ENCODE measurements at places on chromosomes 4 and X. TPM values are rescaled to one million over a fixed set of nuclear protein-coding genes. Genes with fewer than 3 reads are reported as not detected.

NEIL3 gene
- total RNA-seq, result 14.6 TPM

NEUROG2 gene
- not detected for total RNA-seq

NOX1 gene
- total RNA-seq, result not detected

SASH3 gene
- total RNA-seq, result not detected

POU4F2 gene
- not detected for total RNA-seq

LEF1 gene
- 0.44 TPM for total RNA-seq

FHIP1A gene
- total RNA-seq, result 0.14 TPM

AWAT2 gene
- not detected for total RNA-seq

VCX3B gene
- not detected for total RNA-seq

ARSJ gene
- total RNA-seq, result 23.9 TPM

PCDH11X gene
- total RNA-seq, result not detected

NR3C2 gene
- total RNA-seq, result 2.6 TPM

CHRDL1 gene
- total RNA-seq, result not detected

GAGE12C gene
- not detected for total RNA-seq

RGN gene
- total RNA-seq, result 1.1 TPM

H2AZ1 gene
- total RNA-seq, result 467 TPM

TBL1X gene
- total RNA-seq, result 31.9 TPM

IBSP gene
- 0.14 TPM for total RNA-seq

TREX2 gene
- total RNA-seq, result 0.22 TPM

CNGA1 gene
- total RNA-seq, result not detected

PAGE2 gene
- not detected for total RNA-seq

EREG gene
- 20.9 TPM for total RNA-seq

GDPD2 gene
- not detected for total RNA-seq

ZNF518B gene
- total RNA-seq, result 46.4 TPM

RHOXF2B gene
- total RNA-seq, result not detected

TLR10 gene
- not detected for total RNA-seq

LONRF3 gene
- 0.57 TPM for total RNA-seq

CT45A2 gene
- not detected for total RNA-seq

PPEF1 gene
- total RNA-seq, result not detected

DACH2 gene
- 0.14 TPM for total RNA-seq

CLGN gene
- 2.7 TPM for total RNA-seq

MID1 gene
- 4.6 TPM for total RNA-seq

FAT1 gene
- 122 TPM for total RNA-seq

PDK3 gene
- total RNA-seq, result 5.3 TPM
